T-cell (primary cell): ENCODE measurements at places on chromosomes 5 and 9. TPM values are rescaled to one million over a fixed set of nuclear protein-coding genes. Genes with fewer than 3 reads are reported as not detected.

DNA sequence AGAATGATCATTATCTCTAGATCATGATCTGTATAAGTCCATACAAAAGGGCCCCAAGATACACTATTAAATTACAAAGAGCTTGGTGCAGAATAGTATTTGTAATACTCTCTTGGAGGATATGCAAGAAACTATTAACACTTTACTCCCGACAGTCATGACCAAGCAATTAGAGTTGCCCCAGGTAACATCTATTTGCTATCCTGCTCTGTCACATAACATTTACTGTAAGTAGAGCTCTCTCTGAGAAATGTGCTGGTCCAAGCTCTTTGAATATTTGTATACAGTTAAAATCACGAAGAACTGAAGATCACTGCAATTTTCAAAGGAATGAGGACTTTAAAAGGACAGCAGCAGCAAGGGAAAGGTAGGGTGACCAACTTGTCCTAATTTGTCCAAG, 553.7 kb downstream of the RAB3C start:
- DNase-seq: no peak

The ZNF366 gene
- total RNA-seq: not detected

GRCh38 chr9:134275375-134275774, 50.9 kb upstream of the RXRA start:
- no peak for DNase-seq

- no peak for DNase-seq
Observed at GRCh38 chr9:106927916-106928315, 65.0 kb downstream of the ZNF462 start.

GRCh38 chr9:115777610-115778009, 376.0 kb upstream of the PAPPA start:
- no peak for DNase-seq
